ENCODE measurements at places on chromosomes 13 and 19.

DNA sequence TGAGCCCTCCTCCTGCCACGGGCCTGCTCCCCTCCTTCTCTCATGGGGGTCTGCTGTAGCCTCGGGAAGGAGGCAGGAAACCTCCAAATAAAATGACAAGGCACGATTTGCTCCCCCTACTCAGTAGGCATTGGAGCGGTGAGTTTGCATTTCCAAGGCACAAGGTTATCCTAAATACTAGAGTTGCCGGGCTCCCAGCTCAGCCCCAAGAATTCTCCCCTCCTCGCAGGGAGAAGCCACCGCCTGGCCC lies 1.5 kb downstream of the CEBPA start:
- no peak for DNase-seq

GRCh38 chr13:106989876-106990275 lies 421.9 kb upstream of the ARGLU1 start:
- DNase-seq = no peak

- no peak for DNase-seq
Observed at GRCh38 chr19:347946-348861, 3.6 kb upstream of the MIER2 start.

GRCh38 chr13:81138353-81138980 lies 797.5 kb upstream of the SPRY2 start:
- DNase-seq = no peak

DNA sequence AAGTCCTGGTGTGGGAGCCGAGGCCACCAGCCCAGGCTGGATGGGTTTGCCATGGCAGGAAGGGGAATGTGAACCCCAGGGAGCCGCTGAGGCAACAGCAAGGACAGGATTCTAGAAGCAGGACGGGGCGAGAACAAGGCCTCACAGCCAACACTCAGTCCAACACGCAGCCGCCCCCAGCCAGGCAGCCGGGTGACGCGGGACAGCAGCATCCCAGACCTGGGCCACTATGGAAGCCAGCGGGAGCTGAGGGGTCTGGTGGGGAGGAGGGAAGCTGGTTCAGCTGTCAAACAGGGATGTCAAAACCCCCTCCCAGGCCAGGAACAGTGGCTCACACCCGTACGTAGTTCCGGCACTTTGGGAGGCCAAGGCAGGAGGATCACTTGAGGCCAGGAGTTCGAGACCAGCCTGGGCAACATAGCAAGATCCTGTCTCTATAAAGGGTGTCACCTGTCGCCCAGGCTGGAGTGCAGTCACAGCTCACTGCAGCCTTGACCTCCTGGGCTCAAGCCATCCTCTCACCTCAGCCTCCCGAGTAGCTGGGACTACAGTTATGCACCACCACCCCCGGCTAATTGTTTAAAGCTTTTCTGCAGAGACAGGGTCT lies 6.8 kb downstream of the MEX3D start:
- no peak for DNase-seq

GRCh38 chr19:39246951-39247669 lies 1.5 kb downstream of the IFNL4 start:
- peak; percentile 11 for DNase-seq

GRCh38 chr13:113832205-113832604 lies 31.7 kb downstream of the GAS6 start:
- DNase-seq = no peak

GRCh38 chr13:110779022-110779421 lies 65.5 kb downstream of the ING1 start:
- no peak for DNase-seq

DNA sequence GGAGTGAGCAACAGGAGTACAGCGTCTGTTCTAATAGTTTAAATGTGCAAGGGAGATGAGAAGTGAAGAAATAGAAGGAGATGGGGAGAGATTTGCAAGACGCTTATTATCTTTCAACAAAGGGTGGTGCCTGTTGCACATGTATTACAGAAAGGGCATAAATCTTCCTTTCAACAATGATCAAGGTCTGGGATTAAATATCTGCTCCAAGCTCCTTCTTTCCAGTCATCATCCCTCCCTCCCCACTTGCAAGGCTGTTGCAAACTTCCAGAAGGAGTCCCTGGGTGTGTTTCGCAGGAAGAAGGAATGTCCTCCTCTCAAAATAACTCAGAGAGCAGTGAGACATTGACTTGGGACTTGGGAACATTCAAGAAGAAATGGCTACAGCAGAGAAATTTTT lies 63.5 kb upstream of the MYCBP2 start:
- no peak for DNase-seq
